ENCODE measurements at places on chromosomes 2 and 18.

GRCh38 chr2:88187038-88187676 lies 17.0 kb downstream of the THNSL2 start:
- DNase-seq: peak; percentile 60

GRCh38 chr2:230439590-230439989 lies 23.6 kb downstream of the SP100 start:
- no peak for DNase-seq

DNA sequence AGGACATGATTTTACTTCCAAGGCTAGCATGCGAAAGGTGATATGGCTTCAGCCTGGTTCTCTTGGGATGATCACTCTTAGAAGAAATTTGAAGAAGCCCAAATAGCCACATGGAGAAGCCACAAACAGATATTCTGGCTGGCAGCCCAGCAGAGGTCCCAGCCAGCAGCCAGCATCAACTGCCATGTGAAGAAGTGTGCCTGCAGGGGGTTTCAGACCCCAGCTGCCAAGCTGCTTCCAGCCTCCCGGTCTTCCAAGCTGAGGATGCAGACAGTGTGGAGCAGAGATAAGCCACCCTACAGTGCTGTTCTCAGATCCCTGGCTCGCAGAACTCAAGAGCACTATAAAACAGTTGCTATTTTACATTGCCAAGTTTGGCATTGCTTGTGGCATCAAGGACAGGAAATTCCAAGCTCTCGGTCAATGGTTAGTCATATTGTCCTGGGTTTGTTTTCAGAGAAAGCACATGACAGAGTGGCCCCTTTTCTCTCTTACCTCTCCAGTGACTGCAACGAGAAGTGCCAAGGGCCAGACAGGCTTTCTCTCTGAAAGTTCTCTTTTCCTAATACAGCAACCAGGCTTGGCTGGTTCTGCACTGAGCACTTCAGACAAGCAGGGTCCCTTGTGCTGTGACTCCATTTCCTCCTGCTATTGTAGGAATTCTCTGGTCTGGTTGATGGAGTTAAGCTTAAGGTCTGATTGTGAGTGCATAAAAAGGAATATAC lies 223.7 kb downstream of the ANKRD30B start:
- DNase-seq: no peak

DNA sequence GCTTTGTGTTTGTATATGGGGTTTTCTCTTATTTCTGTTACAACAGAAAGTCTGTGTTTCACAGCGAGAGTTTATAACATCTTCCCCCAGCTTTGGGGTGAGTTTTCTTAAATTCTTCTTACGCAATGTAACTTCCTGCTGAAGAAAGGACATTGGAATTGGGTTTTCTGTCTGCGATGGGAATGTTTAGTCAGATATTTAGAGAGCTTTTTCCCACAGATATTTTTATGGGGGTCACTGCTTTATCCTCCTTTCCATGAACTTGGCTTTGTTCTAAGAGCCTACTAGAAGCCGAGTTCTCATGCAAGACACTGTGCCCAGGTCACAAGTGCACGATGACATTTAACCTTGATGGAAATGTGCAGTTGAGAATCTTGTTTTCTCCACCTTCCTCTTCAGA lies 22.1 kb downstream of the B3GNT2 start:
- DNase-seq: peak; percentile 86

- DNase-seq: no peak
Observed at GRCh38 chr2:24643051-24643450, 150.1 kb downstream of the PTRHD1 start.

- DNase-seq: no peak
Observed at GRCh38 chr2:231992888-231993287, 31.4 kb downstream of the DIS3L2 start.

DNA sequence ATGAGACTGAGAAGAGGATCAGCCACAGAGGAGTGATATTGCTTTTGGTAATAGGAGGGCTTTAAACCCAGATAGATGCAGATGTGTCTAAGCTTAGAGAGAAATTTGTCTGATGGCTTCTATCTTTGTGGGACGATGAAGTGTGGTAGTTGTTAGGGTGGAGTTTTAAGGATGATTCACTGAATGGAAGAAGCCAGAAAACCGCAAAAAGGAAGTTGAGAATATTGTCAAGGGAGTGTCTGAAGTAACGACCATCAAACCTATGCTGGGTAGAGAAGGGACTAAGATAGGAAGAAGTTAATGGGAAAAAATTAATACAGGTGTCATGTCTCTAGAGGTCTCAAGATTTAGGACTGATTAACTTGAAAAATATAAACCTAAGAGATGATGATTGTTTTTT lies 195.6 kb upstream of the MC4R start:
- DNase-seq: no peak

GRCh38 chr2:33144243-33144642 lies 197.5 kb downstream of the LTBP1 start:
- DNase-seq: no peak

- no peak for DNase-seq
Observed at GRCh38 chr2:162769066-162769465, 69.5 kb downstream of the KCNH7 start.

DNA sequence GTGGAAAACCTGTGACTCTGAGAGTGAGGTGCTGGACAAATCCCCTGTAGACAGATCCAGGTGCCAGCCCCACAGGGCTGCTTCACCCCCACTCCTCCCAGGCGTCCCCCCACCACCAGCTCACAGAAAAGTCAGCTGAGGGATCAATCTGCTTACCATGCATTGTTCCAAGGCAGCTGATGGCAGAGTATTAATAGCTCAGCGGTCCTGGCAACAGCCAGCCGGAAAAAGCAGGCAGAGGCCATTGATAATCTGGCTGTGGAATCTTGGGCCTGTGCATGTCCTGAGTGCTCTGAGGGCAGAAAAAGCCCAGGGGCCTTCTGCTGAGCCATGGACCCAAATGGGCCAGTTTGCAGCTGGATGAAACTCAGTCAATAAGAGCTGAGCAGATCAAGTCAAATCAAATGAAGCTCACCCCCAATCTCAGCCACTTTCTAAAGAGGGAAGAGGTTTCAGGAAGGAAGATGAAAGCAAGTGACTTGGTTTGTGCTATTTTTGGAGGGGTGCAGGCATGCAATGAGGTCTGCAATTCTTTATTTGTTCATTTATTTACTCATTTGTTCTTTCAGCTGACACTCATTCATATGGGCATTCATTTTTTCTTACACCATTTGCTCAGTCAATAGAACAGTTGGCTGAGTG lies 63.4 kb downstream of the GYPC start:
- DNase-seq: no peak

- peak; percentile 15 for DNase-seq
Observed at GRCh38 chr2:223853425-223853837, 16.0 kb upstream of the AP1S3 start.

GRCh38 chr2:238264072-238264460 lies 24.2 kb upstream of the HES6 start:
- no peak for DNase-seq

DNA sequence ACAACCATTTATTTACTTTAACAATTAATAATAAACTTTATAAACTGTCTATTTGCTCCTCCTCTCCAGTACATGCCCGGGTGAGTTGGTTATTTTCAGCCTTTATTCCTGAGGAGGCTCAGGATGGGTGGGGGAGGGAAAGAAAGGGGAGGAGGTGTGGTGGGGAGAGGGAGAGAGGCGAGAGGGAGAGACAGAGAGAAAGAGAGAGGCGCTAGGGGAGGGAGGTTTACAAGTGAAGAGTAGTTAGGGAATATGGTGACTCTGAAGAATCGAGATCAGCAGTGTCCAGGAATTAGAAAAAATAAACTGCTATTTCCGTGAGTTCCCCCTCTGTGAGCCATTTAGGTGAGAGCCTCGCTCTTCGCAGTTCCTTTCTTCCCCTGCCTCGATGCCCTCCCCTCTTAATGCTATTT lies 138.9 kb downstream of the MEIS1 start:
- no peak for DNase-seq

DNA sequence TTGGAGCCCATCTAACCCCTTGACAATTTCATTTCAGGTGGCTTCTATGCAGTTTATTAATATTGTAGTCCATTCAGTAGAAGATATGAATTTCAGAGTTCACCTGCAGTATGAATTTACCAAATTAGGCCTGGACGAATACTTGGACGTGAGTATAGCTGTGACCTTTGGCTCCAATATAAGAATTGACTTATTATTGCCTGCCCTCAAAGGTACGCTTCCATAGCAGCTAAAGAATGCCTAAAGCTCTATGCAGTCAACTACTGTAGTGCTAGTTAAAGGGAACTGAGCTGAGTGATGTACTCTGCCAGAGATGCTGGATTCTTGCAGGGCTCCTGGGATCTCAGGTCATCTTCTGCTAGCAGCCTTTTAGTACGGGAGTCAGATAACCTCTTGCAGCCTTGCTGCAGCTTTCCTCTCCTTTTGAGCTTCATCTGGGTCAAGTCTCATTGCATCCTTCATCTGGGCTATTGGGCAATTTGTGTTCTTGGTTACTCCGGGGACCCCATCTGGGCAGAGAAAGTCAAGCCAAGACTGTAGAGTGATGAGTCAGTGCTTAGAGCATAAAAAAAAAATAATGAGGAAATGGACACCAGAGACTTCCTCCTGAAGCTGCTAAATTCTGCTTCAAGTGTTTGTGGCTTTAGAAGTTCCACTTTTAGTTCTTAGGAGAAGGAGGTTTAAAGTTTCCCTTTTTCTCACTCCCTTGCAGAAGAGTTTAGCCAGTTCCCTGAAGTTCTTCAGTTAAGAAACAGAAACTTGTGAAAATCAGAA lies 105.6 kb downstream of the PRPF40A start:
- DNase-seq: peak; percentile 93

GRCh38 chr2:46666044-46666679 lies 186.8 kb downstream of the TMEM247 start:
- no peak for DNase-seq

GRCh38 chr2:141519906-141520305 lies 610.9 kb downstream of the LRP1B start:
- no peak for DNase-seq

DNA sequence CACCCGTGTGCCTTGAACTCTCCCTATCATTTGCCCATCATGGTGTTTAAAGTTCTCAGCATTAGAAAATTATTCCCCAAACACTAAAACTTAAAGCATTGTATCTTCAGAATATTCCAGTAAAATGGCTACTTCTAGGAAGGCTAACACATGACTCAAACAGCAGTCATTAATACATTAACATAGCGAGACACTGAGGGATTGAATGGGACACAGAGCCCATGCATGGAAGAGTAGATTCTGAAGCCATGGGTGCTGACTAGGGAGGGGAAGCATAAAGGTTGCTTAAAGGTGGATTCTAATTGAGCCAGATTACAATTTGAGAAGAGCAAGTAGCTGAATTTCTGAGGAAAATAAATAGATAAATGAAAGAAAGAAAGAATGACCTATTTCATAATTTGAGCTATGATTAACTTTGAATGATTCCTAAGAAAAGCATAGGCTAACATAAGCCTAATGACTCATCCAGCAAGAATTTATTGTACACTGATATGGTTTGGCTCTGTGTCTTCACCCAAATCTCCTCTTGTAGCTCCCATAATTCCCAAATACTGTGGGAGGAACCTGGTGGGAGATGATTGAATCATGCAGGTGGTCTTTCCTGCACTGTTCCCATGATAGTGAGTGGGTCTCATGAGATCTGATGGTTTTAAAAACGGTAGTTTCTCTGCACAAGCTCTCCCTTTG lies 79.8 kb upstream of the PIK3C3 start:
- DNase-seq: peak; percentile 76

GRCh38 chr2:106124905-106125549 lies 69.1 kb downstream of the UXS1 start:
- peak; percentile 37 for DNase-seq

- DNase-seq: no peak
Observed at GRCh38 chr2:174135981-174136380, 112.4 kb downstream of the OLA1 start.

DNA sequence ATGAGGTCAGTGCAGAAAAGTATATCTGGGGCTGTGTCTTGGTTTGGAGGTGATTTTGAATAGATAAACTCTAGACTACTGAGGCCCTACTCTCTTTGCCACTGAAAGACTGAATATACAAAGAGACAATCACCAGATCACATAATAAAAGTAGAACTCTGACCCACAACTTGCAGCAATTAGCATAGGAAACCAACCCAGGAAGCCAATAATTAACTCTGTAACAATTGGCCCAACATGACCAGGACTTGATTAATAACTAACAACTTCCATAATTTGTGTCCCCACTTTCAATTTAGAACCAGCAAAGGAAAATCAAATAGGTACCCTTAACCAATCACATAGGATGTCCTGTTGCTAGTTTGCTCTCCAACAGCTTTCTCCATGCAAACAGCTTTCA lies 1104.9 kb upstream of the CELF4 start:
- DNase-seq: no peak

- DNase-seq: peak; percentile 41
Observed at GRCh38 chr2:12180031-12180430, 433.6 kb downstream of the LPIN1 start.

DNA sequence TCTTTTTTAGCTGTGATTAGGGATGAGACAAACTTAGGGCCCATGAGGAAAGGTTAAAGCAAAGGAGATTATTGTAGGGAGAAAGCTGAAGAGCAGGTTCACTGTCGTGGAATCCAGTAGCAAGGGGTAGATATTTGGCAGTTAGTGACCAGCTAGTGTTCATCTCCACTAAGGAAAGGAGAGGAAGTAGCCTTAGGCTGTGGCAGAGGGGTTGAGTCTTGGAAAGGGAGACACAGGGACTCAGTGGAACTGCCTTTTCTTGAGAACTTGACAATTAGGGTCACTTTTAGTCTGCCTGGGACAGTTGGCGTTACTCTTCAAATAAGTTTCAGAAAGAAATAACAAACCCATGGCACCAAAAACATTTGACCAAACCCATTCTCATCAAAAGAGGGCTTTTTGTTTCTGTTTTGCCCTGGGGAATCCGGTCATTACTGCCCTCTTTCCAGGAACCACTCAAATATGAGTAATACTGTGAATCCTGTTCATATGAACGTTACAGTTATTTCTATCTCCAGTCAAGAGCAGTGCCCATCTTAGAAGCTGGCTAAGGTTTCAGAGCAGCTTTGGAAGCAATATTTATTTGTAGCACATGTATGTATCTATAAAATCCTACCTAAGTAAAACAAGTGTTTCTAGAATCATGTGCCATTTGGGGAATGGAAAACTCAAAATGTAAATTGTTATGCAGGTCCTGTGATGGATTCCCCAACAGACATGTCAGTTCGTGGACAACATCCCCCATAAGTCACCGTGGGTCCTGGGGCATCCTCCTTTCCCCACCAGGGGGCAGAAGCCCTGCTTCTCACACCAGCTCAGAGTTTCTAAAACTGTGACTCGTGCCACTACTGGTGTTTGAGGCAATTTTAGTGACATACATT lies 77.3 kb upstream of the PHLPP1 start:
- peak; percentile 33 for DNase-seq

DNA sequence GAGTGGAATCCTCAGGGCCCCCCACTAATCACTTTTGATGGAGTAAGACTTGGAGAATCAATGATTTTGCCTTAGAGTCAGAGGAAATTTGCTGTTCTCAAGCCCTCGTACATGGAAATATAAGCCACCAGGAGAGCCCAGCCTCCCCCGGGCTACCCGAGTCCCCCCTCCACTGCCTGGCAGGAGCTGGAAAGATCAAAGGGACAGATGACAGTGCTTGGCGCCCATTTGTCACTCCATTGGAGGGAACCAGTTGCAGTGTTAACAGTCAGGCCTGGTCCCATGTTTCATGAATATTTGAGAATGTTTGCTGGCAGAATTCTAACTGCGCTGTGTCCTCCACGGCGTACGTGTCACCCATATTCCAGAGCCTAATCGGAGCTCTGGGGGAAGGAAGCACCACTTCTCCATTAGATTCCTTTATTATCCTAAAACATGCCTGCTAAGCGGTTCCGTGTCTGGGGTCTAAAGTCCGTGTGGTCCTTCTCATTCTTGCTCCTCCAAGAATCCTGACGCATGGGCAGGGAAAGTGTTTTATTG lies 202.4 kb downstream of the KLHL29 start:
- DNase-seq: no peak
